ENCODE measurements at places on chromosomes 3 and 15.
A peak's percentile ranks its signal among the peaks of the same experiment; 100 is the strongest.

DNA sequence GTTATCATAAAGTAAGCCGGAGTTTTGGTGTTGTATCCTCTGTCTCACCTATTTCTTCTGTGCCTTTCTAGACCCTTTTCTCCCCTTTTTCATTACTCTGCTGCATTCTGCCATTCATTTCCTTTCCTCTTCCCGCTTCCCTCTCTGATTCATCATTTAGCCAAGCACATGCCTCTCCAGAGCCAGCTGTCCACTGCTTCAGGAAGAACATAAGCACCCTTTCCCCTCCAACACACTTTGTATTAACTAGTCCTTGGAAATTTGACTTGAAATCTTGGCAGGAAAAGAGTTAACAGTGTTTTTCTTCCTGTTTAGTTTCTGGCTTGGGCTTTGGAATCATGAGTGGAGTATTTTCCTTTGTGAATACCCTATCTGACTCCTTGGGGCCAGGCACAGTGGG, 9.7 kb downstream of the APH1B start:
- no peak for DNase-seq

- DNase-seq, result no peak
These were observed 48.2 kb downstream of the COL6A6 start for GRCh38 chr3:130565224-130565623.

DNA sequence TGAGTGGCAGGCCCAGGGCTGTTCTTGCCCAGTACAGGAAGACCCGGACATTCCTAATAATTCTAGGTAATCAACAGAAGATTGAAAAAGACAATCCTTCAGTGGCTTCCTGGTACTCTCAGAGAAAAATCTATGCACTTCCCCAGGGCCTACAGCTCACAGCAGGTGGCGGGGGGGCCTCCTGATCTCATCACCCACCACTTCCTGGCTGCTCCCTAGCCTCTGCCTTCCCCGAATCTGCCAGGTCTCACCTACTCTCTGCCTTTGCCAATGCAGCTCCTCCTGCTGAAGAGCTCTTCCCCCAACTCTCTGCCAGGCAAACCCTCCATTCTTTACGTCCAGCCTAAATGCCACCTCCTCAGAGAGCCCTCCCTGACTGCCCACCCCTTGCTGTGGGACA, 37.5 kb downstream of the EHD4 start:
- DNase-seq, result peak; percentile 62

DNA sequence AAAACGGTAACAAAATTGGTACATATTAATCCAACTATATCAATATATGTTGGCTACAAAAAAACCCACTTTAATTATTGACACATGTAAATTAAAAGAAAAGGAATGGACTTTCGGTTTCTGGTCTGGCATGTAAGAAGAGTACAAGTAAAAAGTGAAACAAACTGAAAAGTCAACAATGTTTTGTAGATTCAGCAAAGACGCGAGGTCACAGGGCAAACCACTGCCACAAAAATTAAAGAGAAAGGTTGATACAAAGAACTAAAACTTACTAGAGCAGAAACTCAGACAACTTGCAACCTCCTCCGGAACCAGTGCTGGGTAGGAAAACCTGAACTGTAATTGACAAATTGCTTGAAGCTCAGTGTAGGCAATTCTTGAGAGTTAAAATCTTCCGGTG, 110.6 kb upstream of the ARPP21 start:
- DNase-seq, result no peak

GRCh38 chr15:76340803-76341365, 4.3 kb downstream of the ISL2 start:
- peak; percentile 24 for DNase-seq

Data from activated CD4-positive, alpha-beta T cell treated with anti-CD3 and anti-CD28 coated beads for 1 hour (primary cell).